GM04504 (cell line): ENCODE measurements at places on chromosomes 6 and 20.

GRCh38 chr20:49397525-49397924, 84.9 kb downstream of the KCNB1 start:
- DNase-seq: no peak

GRCh38 chr6:152099446-152100182, 292.1 kb downstream of the ESR1 start:
- no peak for DNase-seq

DNA sequence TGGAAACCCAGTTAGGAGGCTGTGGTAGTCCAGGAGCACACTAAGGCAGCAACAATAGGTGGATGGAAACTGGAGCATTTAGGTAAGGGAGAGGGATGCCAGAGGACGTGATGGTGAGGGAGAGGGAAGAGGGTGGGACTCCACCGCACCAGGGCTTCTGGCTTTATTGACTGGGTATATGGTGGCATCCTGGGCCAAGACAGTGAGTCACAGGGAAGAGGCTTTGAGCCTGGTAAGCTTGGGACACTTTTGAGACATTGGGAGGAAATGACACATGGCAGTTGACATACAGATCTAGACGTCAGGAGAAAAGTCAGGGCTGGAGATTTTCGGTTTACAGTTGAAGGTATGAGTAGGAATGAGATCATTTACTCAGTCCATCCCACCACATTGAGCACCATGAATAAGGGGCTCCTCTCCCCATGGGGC, 14.9 kb downstream of the NT5E start:
- no peak for DNase-seq

GRCh38 chr6:12022953-12023388, 10.9 kb downstream of the HIVEP1 start:
- DNase-seq: no peak

- no peak for DNase-seq
Measured at GRCh38 chr6:96391776-96392360, 129.7 kb upstream of the UFL1 start.

- DNase-seq: no peak
Measured at GRCh38 chr20:21564127-21564773, 50.4 kb upstream of the NKX2-2 start.

- no peak for DNase-seq
Measured at GRCh38 chr6:41646026-41646795, 7.9 kb downstream of the MDFI start.

- no peak for DNase-seq
Measured at GRCh38 chr20:47216819-47217410, 139.6 kb downstream of the ZMYND8 start.
